ENCODE measurements at places on chromosomes 6 and 20. TPM values are rescaled to one million over a fixed set of nuclear protein-coding genes. Genes with fewer than 3 reads are reported as not detected.

PGC gene
- total RNA-seq: not detected

COL9A3 gene
- not detected for total RNA-seq

PSORS1C1 gene
- total RNA-seq: 0.57 TPM

TRIM10 gene
- not detected for total RNA-seq

TMEM244 gene
- total RNA-seq: not detected

PPP1R3G gene
- 0.04 TPM for total RNA-seq

RUNX2 gene
- 13.2 TPM for total RNA-seq

KIF25 gene
- not detected for total RNA-seq

CD83 gene
- total RNA-seq: 8.7 TPM

DEFB128 gene
- total RNA-seq: not detected

CST5 gene
- total RNA-seq: not detected

MLN gene
- total RNA-seq: not detected

BNIP5 gene
- total RNA-seq: not detected

PTK7 gene
- 1.3 TPM for total RNA-seq

MCM3 gene
- total RNA-seq: 190 TPM

SYNDIG1 gene
- total RNA-seq: not detected

EPPIN gene
- not detected for total RNA-seq

MROH8 gene
- 3.0 TPM for total RNA-seq

CRYBG1 gene
- total RNA-seq: 41.1 TPM

ULBP3 gene
- total RNA-seq: 1.1 TPM

CRISP2 gene
- total RNA-seq: not detected

BTNL2 gene
- not detected for total RNA-seq

VGLL2 gene
- total RNA-seq: not detected

STMND1 gene
- not detected for total RNA-seq

MAS1L gene
- total RNA-seq: not detected

MPIG6B gene
- total RNA-seq: 0.19 TPM

MUC21 gene
- not detected for total RNA-seq

KHDC1L gene
- total RNA-seq: 0.35 TPM

ADGB gene
- not detected for total RNA-seq

SLA2 gene
- total RNA-seq: 87.3 TPM

OPRL1 gene
- 1.6 TPM for total RNA-seq

UST gene
- total RNA-seq: 0.29 TPM

BPHL gene
- total RNA-seq: 8.4 TPM

SLPI gene
- not detected for total RNA-seq

CD93 gene
- total RNA-seq: 1.7 TPM

DPPA5 gene
- not detected for total RNA-seq

RIPOR3 gene
- not detected for total RNA-seq

TP53TG5 gene
- not detected for total RNA-seq

C6orf15 gene
- total RNA-seq: not detected

HLA-DOB gene
- total RNA-seq: 2.9 TPM

NMBR gene
- total RNA-seq: not detected

DLK2 gene
- total RNA-seq: not detected

HDGFL1 gene
- not detected for total RNA-seq

CLVS2 gene
- not detected for total RNA-seq

CALHM5 gene
- not detected for total RNA-seq

PI3 gene
- total RNA-seq: not detected

DHX35 gene
- total RNA-seq: 8.8 TPM

WFDC5 gene
- not detected for total RNA-seq

ZNF451 gene
- total RNA-seq: 62.2 TPM

NKAIN2 gene
- not detected for total RNA-seq

Data from activated CD4-positive, alpha-beta T cell treated with anti-CD3 and anti-CD28 coated beads, Interleukin-2, amount 10 ng/mL, durations not matched to agents 7 days and 5 days (primary cell).